ENCODE measurements at places on chromosomes 11 and 22.

DNA sequence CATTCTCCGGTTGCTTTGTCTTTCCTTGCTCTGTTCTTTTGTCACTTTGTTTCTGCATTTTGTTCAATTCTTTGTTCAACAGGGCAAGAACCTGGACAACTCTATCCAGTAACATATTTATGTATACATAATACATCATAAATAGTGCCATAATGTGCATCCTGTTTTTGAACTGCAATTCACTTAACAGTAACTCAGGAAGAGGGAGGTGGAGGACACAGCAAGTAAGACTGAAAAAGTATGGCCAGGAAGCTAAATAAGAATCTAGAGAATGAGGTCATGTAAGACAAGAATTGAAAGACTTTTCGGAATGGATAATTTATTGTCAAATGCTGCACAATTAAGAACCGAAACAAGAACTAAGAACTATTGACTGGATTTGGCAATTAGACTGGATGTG is 29.2 kb upstream of the CHORDC1 start:
- no peak for DNase-seq

GRCh38 chr11:70490723-70491558 is 92.6 kb downstream of the CTTN start:
- no peak for DNase-seq

- no peak for DNase-seq
Observed at GRCh38 chr11:10396771-10397170, 58.3 kb upstream of the AMPD3 start.

DNA sequence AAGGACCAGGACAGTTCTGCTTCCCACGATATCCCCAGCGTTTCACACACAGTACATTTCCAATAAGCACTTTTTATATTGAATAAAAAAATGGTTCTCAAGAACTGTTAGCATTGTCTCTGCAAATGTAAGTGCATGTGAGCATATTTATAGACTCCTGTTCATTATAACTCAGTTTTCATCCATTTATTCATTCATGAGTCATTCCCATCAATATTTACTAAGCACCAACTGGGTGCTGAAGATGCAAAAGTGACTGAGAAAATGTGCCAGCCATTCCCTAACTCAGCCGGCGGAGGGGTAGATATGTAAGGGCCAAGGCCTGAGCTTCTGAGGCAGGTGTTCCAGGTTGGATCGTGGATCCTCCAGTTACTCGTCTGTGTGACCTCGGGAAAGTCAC is 64.8 kb downstream of the CACNG2 start:
- DNase-seq: no peak

DNA sequence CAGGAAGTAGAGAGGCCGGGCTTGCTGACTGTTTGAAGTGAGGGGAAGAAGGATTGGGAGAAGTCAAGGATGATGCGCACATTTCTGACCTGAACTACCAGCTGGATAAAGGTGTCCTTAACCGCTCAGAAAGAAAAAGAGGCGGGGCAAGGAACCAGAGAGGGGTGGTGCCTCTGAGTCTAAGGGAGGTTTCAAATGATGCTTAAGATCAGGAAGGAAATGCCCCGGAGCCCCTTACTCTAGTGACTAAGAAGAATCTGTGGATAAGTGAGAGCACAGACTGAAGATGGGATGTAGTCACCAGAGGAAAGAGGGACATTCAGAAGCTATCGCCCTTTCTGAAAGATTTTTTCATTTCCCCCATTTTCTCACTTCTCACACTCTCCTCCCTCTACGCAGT is 12.7 kb downstream of the DCHS1 start:
- no peak for DNase-seq

DNA sequence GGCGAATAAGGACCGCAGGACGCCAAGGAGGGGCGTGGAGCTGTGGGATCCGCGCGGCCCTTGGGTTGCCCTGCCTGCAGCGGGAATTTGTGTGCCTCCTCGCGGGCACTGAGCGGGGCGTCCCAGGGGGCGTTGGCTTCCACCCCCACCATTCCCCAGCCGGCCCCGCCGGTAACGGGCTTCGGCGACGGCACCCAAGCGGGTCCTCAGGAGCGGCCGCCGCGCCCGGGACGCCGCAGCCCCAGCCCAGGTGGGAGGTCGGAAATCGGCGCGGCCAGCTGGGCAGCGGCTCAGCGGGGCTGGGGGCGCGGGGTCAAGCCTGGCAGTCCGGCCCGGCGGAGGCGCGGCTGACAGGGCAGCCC is 320 bp downstream of the CLTCL1 start:
- peak; percentile 9 for DNase-seq

DNA sequence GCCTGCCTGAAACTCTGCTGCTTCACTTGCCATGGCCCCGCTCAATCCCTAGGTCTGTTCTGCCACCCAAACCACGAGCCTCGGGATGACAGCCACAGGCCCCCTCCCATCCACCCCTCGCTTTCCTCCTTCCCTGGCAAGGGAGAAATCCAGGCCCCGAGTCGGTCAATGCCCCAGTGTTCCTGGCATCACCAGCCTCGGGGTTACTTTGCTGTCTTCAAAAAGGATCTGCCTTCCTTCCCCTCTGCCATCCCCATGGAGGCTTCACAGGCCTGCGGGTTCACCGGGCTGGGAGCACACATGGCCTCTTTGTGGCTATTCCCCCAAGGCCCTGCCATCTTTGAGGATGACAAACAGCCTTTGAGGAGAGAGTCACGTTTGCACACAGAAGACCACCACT is 38.8 kb upstream of the ALX4 start:
- DNase-seq: no peak

DNA sequence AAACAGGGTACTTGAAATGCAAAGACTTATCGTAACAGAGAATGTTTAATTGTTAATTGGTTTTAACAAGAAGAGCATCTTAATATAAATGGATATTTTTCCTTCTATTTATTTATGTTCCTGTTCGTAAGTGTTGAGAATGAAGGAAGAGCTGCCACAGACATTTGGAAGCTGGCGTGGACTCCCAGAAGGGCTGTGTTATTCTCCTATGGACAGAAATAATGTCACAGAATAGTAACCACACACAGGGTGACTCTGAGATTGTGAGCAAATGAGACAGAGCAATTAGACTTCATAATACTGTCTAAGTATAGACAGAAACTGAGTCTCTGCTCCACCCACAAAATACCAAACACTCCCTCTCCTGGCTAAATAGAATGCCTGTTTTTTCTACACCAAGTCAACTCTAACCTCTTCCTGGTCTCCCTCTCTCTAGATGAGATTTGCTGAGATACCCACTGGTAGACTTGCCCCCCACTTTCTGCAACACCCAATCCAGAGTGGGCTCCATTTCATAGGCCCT is 6.1 kb downstream of the APOL3 start:
- no peak for DNase-seq

DNA sequence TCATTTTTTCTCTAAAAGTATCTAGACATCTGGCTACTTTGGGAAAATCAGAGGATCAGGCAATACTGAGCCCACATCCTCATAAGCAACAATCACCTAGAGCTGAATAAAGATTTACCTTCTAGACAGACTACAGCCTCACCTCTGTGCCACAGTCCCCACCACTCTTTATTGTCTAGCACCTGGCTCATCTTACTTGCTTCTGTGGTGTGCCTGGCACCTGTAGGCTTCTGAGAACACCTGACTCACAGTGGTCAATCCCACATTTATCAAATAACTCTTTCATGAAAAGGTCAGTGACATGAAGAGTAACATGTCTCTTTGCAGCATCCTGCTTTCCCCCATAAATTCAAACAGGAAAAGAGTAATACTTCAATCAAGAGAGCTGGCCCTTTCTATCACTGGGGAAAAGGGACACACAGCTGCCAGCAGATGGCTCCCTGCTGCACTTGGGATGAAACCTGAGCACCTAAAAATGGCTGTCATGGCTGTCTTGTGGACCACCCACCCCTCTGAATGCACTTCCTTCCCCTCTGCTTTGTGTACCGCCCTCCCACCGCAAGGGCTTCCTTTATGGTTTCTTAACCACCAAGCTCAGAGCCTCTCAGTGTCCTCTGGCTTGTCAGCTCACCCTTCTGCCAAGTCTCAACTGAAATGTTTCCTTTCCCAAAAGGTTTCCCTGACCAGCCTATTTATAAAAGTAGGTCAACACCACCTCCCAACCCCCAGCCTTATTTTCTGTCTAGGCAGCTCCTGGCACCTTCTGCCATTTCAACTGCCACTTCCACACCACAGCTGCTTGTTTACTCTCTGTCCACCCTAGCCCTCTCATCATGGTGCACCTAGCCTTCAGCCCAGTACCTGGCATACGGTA is 9.3 kb downstream of the TFIP11 start:
- peak; percentile 95 for DNase-seq

GRCh38 chr11:12441231-12441861 is 64.0 kb downstream of the PARVA start:
- no peak for DNase-seq

GRCh38 chr11:8081591-8082250 is 710 bp downstream of the TUB start:
- DNase-seq: no peak

DNA sequence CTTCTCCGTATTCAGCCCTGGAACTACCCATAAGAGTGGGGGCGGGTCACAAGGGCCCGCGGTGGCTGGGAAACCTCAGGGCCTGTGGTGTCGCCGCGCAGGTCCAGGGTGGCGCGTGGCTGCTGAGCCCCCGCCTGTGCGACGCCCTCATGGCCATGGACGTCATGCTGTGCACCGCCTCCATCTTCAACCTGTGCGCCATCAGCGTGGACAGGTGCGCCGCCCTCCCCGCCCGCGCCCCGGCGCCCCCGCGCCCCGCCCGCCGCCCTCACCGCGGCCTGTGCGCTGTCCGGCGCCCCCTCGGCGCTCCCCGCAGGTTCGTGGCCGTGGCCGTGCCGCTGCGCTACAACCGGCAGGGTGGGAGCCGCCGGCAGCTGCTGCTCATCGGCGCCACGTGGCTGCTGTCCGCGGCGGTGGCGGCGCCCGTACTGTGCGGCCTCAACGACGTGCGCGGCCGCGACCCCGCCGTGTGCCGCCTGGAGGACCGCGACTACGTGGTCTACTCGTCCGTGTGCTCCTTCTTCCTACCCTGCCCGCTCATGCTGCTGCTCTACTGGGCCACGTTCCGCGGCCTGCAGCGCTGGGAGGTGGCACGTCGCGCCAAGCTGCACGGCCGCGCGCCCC is 2.4 kb downstream of the DRD4 start:
- DNase-seq: no peak

DNA sequence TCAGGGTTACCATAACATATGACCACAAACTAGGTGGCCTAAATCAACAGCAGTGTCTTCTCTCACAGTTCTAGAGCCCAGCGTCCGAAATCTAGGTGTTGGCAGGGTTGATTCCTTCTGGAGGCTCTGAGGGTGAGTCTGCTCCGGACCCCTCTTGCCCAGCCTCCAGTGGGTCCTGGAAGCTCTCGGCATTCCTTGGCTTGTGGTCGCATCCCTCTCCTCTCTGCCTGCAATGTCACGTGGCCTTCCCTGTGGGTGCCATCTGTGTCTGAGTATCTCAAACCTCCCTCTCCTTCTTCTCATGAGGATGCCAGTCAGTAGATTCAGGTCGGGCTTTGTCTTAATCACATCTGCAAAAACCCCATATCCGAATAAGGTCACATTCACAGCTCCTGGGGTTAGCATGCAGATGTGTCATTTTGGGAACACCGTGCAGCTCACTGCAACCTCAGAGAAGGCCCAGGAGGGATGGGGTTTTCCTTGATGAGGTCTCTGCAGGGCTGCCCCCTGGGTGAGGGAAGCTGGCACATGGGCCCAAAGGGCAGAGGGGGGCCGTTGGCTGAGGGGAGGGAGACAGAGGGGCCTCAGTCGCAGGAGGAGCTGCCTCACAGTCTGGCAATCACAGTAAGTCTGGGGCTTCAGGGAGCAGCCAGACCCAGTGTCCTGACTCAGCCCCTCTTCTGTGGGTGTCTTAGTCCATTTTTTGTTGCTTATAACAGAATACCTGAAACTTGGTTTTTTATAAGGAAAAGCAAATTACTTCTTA is 41.2 kb downstream of the PARVG start:
- DNase-seq: no peak

- peak; percentile 4 for DNase-seq
Observed at GRCh38 chr11:83438438-83438837, 152.3 kb upstream of the CCDC90B start.

GRCh38 chr11:297586-298405 is 1.5 kb downstream of the IFITM5 start:
- DNase-seq: no peak

- peak; percentile 71 for DNase-seq
Observed at GRCh38 chr11:128632141-128632791, 44.9 kb upstream of the ETS1 start.

DNA sequence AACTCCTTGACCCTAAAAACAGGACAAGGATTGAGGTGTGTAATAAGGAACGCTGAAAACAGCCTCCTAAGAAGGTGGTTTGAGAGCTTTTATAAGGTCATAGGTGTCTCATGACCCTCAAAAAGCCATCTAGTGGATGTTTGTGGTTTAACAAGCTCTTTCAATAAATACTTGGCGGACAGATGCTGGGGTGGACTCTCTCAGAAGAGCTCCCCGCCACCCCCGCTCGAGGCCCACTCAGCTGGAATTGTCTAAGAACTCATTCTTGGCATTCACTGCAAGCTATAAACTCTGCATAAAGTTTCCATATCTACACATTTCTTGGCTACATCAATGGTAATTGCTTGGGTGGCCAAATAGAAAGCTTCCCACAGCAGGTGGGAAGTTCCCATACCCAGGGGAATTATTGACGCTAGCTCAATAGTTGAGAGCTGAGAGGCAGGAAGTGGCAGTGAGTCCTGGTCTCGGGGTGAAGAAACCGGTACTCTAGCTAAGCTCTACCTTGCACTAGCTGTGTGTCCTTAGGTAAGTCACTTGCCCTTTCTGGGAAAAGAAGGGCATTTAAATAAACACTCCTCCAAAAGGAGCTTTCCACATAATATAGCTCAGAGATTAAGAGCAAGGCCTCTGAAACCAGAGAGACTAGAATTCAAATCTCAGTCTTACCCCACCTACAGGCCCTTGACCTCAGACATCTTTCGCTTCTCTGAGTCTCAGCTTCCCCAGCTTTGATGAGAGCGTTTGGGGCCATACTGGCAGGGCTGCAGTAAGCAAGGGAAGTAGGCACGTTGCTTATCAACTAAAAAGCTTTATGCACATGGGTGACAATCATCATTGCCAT is 6.4 kb downstream of the MS4A15 start:
- DNase-seq: peak; percentile 4

DNA sequence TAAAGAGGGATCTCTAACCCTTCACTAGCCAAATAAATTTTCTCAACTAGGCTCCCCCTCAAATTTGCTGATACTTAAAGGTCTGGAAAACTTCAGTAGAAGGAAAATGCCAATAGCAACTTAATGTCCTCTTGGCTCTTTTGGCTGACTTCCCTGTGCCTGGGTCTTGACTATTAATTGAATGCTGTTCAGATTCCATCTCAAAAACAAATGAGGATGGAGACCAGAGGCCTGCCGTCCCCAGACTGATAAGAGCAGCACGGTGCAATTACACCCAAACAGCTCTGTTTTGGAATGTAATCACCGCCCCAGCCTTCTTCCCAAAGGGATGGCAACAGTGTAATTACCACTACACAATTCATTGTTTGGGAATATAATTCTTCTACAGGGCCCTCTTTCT is 89.3 kb upstream of the CHRM4 start:
- DNase-seq: no peak

GRCh38 chr22:44737406-44738346 is 14.7 kb upstream of the ARHGAP8 start:
- DNase-seq: no peak

Measured in Kasumi-1 (cell line).